ENCODE measurements at places on chromosomes 13 and 19.

- DNase-seq, result no peak
Measured at GRCh38 chr13:70330697-70331361, 222.6 kb upstream of the KLHL1 start.

DNA sequence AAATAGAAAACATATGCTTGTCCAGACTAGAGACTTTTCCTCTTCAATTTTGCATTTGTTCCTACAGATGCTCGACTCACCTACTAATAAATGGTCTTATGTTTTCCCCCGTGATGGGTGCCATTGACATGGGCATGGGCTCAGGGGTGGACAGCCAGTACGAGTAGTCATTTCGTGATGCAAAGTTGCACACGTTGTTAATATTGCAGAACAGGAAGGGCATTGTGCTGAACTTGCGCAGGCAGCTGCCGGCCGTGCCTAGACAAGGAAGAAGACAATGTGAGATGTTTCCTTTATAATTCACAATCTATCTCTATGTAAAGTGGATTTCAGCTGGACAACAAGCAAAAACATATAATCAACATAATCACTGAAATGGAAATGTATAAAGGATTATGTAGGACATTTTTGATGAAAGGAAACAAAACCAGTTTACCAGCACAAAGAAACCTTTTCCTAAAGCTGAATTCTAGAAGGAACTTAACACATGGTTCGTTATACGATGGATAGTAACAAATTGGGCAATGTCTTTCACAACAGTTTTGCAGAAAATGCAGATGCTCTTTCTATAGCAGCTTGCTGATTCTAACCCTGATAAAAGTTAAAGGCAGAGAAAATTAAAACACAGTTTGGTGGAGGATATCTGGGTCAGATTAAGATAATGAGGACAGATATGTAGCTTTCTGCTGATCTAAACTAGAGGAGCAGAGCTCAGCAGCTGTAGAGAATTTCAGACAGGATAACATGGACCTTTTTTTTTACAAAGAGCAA lies 145.7 kb downstream of the COL4A1 start:
- DNase-seq, result peak; percentile 78

GRCh38 chr13:22077764-22078163 lies 406.9 kb downstream of the FGF9 start:
- no peak for DNase-seq

GRCh38 chr13:98105929-98106336 lies 37.0 kb upstream of the FARP1 start:
- DNase-seq, result no peak

GRCh38 chr13:46403851-46404732 lies 17.0 kb upstream of the RUBCNL start:
- DNase-seq, result peak; percentile 76

Measured in inflammatory macrophage treated with lipopolysaccharide for 1 hour (primary cell).